ENCODE measurements at places on chromosomes 2 and 18.

DNA sequence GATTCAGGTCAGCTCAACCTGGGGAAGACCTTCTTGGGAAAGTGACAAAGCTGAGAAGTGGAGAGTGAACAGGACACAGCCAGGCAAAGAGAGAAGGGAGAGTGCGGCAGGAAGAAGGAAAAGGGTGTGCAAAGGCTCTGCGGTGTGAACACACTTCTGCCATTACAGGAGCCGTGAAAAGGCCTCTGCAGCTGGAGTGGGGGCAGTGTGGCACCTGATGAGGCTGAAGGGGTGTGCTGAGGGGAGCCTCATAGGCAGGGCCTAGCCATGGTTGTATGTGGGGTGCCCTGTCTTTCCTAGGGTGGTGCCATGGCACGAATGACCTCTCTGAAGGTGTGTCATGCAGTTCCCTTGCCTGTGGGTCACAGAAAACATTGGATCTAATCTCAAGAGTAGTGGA, 347.6 kb downstream of the CYRIA start:
- DNase-seq = no peak

DNA sequence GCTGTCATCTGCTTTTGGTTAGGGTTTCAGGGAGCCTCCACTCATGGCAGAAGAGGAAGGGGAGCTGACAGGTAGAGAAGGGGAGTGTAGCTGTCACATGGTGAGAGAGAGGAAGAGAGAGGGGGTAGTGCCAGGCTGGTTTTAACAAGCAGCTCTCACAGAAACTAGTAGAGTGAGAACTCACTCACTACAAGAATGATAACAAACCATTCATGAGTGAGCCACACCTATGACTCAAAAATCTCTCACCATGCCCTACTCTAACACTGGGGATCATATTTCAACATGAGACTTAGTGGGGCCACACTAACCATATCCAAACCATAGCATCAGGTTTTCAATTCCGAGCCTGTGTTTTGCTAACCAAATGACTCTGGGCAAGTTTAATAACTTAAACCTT, 274.9 kb upstream of the VWC2L start:
- DNase-seq = no peak

DNA sequence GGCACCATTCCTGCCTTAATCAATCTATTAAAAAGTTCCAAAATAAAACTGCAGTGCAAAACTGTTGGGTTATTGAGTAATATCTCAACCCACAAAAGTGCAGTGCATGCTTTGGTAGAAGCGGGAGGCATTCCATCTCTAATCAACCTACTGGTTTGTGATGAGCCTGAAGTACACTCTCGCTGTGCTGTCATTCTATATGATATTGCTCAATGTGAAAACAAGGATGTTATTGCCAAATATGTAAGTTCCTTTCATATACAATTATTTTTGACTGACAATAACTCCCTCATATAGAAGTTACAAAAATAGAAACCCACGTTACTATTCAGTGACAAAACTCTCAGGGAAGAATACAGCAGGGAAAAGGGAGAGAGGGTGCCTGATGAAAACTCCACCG, 43.0 kb downstream of the OSGEPL1 start:
- no peak for DNase-seq

DNA sequence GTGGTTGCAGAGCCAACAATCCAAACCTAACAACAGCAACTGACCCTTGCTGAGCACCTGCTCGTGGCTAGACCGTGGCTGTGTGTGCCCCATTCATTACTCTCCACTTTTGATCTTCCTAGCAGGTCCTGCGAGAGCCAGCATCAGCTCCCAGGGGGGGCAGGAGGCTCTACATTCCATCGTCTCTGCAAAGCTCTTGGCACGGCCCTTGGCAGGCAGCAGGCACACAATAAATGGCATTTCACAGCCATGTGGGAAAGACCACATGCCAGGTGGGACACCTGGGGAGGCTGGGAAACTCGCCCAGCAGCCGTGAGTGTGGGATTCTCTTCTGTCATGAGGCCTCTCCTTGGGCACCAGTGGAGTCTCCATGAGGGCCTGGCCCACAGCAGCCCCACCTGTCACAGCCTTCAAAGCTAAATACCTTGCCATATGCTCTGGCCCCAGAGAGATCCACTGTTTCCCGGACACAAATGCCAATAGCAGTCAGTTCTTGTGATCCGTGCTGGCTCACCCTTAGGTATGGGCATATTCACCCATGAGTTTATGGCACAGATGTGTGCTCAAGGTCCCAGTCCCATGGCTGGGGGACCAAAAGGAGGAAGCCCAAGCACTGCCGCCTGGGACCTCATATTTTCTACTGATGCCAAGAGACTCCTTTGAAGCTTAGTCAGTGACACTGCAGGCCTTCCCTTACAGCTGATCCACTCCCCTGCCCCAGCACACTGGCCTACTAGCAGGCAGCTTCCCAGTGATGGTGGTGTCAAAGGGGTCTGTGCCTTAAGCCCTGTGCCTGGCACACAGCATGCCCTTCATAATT, 6.8 kb upstream of the TEX51 start:
- DNase-seq = no peak

GRCh38 chr2:47266939-47267710, 112.0 kb upstream of the STPG4 start:
- no peak for DNase-seq

- no peak for DNase-seq
Observed at GRCh38 chr2:189092936-189093335, 86.6 kb downstream of the COL5A2 start.

GRCh38 chr2:135124924-135125886, 73.1 kb downstream of the RAB3GAP1 start:
- DNase-seq = no peak

DNA sequence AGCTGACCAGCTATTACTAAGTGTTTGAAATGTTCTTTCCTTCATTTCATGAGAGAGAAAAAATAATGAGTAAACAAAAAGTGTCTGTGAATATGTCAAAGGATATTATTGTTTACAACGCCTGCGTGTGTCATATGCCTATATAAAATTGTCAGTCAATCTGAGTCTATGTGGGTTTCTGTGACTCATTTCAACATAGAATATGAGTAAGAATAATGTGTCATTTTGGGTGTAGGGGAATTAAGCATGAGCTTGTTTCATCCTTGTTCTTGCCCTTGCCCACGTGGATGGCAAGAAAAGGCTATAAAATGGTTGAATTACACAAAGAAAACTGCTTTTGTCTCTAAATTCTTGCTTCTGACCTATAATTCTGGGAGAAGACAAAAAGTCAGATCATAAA, 466.0 kb downstream of the PTH2R start:
- no peak for DNase-seq

GRCh38 chr18:58180738-58181353, 136.8 kb downstream of the NEDD4L start:
- peak; percentile 56 for DNase-seq

GRCh38 chr2:8833853-8834252, 3.6 kb downstream of the KIDINS220 start:
- no peak for DNase-seq

DNA sequence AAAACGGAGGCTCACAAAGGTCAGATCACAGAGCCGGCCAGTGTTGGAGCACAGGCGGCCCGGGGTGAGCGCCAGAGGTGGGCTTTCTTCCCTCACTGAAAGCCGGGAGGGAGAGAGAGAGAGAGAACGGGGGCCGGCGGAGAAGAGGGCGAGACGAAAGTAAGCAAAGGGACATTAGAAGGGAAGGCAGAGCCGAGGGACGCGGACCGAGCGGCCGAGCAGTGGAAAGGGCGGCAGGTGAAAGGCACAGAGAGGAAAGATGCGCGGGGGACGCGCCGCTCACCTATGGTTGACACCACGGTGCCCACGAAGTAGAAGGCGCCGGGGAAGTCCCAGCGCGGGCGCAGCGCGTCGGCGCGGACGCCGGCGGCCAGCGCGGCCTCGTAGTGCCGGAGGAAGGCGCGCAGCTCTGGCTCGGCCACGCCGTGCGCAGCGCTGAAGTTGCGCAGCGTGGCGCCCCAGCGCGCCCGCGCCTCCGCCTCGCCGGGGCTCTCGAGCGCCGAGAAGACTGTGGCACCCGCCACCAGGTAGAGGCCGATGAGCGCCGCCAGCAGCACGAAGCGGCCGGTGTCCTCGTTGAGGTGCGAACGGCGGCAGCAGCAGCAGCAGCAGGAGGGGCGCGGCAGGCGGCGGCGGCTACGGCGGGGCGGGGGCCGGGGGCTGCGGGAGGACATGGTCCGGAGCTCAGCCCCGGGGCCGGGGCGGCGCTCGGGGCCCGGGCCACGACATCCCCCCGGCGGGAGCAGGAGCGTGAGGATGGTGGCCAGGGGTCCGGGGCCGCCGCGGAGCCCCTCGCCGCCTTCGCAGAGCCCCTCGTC, 166.9 kb downstream of the MSH2 start:
- DNase-seq = no peak
